ENCODE measurements at places on chromosomes 2 and 18. TPM values are rescaled to one million over a fixed set of nuclear protein-coding genes. Genes with fewer than 3 reads are reported as not detected.
A peak's percentile ranks its signal among the peaks of the same experiment; 100 is the strongest.

CHCHD5 gene
- polyA plus RNA-seq = 24.7 TPM

FZD7 gene
- 22.3 TPM for polyA plus RNA-seq

PLA2R1 gene
- polyA plus RNA-seq = 1.6 TPM

GRCh38 chr18:14947482-14948162 lies 199.7 kb downstream of the ANKRD30B start:
- DNase-seq = no peak

GRCh38 chr2:130380096-130380934 lies 24.5 kb downstream of the PTPN18 start:
- DNase-seq = no peak

DNA sequence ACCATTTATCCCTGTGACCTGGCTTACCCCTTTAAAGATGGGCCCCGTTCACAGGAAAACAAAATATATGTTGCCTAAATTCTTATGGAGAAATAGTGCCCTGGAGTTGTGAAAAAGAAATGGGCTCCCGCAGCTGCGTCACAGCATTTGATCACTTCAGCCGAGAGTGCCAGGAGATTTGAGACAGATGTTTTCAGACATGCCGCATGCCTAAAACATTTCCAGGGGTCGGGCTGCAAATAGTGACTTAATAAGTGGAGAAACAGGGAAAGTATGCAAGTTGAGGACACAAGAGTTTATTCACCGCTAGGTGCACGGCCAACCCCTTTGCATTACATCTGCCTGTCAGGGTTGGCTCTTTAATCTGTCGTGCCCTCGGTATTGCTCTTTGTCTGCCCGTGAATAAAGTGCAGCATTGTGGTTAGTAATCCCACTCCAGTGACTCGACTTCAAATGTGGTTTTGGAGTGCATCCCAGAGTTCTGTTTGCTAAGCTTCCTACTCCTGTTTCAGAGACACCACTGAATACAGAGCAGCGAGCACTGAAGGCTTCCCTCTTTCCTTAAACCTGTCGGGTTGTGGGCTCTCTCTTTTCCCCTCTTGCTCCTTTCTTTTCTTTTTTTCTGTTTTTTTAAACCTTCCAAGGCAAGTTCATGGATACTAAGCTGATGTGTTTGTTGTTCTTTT lies 187.5 kb downstream of the LTBP1 start:
- peak; percentile 87 for DNase-seq

DNA sequence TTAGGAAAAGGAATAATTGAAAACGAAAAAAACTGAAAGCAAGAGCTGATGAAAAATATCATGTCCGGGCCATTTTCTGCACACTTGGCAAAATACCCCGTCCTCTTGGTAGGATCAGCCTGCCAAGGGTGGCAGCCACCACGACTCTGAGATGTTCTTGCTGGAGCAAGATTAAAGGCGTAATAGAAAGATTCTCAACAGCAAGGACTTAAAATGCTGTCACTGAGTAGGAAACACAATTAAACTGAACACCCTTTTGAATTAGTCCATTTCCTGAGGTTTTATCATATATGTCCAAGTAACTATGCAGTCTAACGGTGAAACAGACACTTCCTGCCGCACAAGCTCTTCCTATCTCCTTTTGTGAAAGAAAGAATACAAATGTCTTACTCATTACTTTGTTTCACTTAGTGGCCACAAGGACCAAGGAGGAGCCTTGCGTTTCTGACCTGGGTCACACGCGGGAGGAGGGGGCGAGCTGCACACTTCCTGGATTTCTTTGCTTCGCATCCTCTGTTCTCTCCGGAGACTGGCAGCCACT lies 222.7 kb downstream of the PIEZO2 start:
- peak; percentile 61 for DNase-seq

GRCh38 chr2:148935791-148936190 lies 60.8 kb downstream of the KIF5C start:
- DNase-seq = no peak

- no peak for DNase-seq
These were observed 159.9 kb downstream of the ZNF521 start for GRCh38 chr18:25192065-25192464.
